ENCODE measurements at places on chromosomes 12 and 14.

- no peak for DNase-seq
These were observed 147.1 kb downstream of the PAPOLA start for GRCh38 chr14:96649327-96649601.

DNA sequence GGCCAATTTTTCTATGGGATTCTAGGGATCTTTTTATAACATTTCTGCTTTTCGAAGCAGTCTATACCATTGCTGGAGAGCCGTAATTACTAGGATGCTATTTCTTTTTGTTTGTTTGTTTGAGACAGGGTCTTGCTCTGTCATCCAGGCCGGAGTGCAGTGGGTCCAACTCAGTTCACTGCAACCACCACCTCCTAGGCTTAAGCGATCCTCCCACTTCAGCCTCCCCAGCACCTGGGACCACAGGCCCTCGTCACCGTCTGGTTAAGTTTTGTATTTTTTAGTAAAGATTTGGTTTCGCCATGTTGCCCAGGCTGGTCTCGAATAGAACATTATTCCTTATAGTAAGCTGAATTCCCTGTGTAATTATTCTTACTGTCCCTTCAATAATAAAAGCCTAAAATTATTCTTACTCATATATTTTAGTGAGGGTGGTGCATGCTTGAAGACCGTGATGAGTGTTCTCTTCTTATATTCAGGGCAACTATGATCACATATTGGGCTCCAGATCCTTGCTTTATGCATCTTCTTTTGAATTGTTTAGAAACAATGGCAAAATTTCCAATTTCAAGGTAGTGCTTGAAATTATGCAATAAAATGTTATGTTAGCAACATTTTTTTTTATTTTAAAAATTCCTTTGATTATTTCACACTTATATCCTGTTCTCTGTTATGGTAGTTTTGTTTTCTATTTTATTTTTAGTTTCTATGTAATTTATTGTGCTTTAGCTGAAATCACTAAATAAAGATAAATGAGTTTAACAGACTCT is 66.2 kb downstream of the CRADD start:
- no peak for DNase-seq

GRCh38 chr12:45192707-45193106 is 23.2 kb upstream of the ANO6 start:
- no peak for DNase-seq

- DNase-seq: no peak
These were observed 156.4 kb upstream of the PLXNC1 start for GRCh38 chr12:93991829-93992461.

All from activated T-cell treated with anti-CD3 and anti-CD28 coated beads, Interleukin-2, amount 50 U/mL, for 1 hour (primary cell).